ENCODE measurements at places on chromosomes 1 and 21. TPM values are rescaled to one million over a fixed set of nuclear protein-coding genes. Genes with fewer than 3 reads are reported as not detected.

The PTPN14 gene
- 49.8 TPM for total RNA-seq

The ZNF678 gene
- 1.7 TPM for total RNA-seq

The LHX8 gene
- not detected for total RNA-seq

The KCNA3 gene
- total RNA-seq, result not detected

The NCF2 gene
- total RNA-seq, result not detected

The ERG gene
- 0.76 TPM for total RNA-seq

The LCE1F gene
- not detected for total RNA-seq

The WDR4 gene
- 13.5 TPM for total RNA-seq

The ZMYM1 gene
- total RNA-seq, result 13.5 TPM

The CRB1 gene
- total RNA-seq, result not detected

The STIL gene
- 17.1 TPM for total RNA-seq

The LAMB3 gene
- total RNA-seq, result 6.8 TPM

The LIX1L gene
- 36.5 TPM for total RNA-seq

The CADM3 gene
- not detected for total RNA-seq

The RAP1GAP gene
- 0.97 TPM for total RNA-seq

The OR2L13 gene
- not detected for total RNA-seq

The ISG15 gene
- 49.1 TPM for total RNA-seq

The RASAL2 gene
- 23.1 TPM for total RNA-seq

The PTPRU gene
- 18.0 TPM for total RNA-seq

The MAP1LC3C gene
- not detected for total RNA-seq

The RGS13 gene
- total RNA-seq, result not detected

The PIGK gene
- total RNA-seq, result 55.3 TPM

The LMNA gene
- 1,219 TPM for total RNA-seq

The CCDC27 gene
- total RNA-seq, result not detected

The TIE1 gene
- not detected for total RNA-seq

The EXTL1 gene
- total RNA-seq, result 3.4 TPM

The RXRG gene
- total RNA-seq, result not detected

The GJA9 gene
- total RNA-seq, result not detected

The LRRIQ3 gene
- total RNA-seq, result not detected

The PLA2G2C gene
- not detected for total RNA-seq

The TMPRSS15 gene
- total RNA-seq, result not detected

The HTR1D gene
- not detected for total RNA-seq

The TMEM51 gene
- 0.54 TPM for total RNA-seq

The WDR77 gene
- total RNA-seq, result 31.6 TPM

The NTPCR gene
- total RNA-seq, result 47.0 TPM

The RNF19B gene
- 11.1 TPM for total RNA-seq

The ATP1A4 gene
- total RNA-seq, result not detected

The SPRR3 gene
- not detected for total RNA-seq

The S100A10 gene
- total RNA-seq, result 60.7 TPM

The CFH gene
- 22.7 TPM for total RNA-seq

The TINAGL1 gene
- 4.7 TPM for total RNA-seq

The LCE1E gene
- not detected for total RNA-seq

The LCE2A gene
- total RNA-seq, result 9.9 TPM

The UBE2U gene
- not detected for total RNA-seq

The LRRC7 gene
- total RNA-seq, result not detected

The ZNHIT6 gene
- 16.6 TPM for total RNA-seq

Data from GM23248 (cell line).